Activated naive CD4-positive, alpha-beta T cell treated with anti-CD3 and anti-CD28 coated beads for 36 hours (primary cell): ENCODE measurements at places on chromosomes 2 and 18. TPM values are rescaled to one million over a fixed set of nuclear protein-coding genes. Genes with fewer than 3 reads are reported as not detected.

The RABL2A gene
- total RNA-seq: 9.2 TPM

The MALL gene
- 0.17 TPM for total RNA-seq

The SULT1C2 gene
- total RNA-seq: not detected

The B3GNT7 gene
- total RNA-seq: not detected
